ENCODE measurements at places on chromosomes 2 and 18.
A peak's percentile ranks its signal among the peaks of the same experiment; 100 is the strongest.

DNA sequence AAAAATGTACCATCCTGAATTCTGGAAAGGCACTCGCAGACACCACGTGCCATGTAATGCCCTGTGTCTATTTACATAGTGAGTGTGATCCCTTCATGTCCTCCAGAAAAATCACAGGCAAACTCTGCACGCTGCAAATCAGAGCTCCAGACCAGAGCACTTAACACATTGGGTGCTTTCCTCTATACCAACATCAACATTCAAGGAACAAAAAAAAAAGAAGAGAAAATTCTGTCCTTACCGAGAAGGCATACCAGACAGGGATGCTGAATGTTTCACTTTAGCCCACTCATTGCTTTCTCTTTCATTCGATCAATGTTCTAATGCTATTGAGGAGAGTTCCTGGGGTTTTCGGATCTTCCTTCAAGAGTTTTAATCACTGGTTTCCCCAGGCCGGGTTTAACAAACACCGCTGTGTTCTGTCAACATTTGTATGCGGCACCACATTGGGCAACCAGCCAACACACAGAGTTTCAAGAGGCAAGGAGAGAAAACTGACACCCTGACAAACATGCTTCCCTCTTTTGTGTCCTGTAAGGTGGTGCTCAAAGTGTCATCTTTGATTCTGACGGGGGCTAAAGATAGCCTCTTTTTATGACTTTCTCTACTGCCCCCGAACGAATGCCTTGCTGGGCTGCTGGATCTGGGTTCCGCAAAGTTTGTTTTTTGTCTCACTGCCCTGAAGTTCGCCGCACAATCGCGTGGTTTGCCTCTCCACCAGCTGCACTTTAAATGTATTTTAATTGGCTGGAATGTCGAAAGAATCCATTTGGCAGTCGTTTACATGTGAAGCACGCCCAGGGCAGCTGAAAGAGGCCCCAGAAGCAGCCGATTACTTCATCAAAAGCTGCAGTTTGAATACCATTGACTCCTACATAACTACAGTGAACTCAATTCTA is 106.4 kb upstream of the NCKAP5 start:
- no peak for DNase-seq

GRCh38 chr2:117686699-117687098 is 127.8 kb upstream of the DDX18 start:
- no peak for DNase-seq

GRCh38 chr2:226647621-226648518 is 151.8 kb downstream of the IRS1 start:
- DNase-seq, result no peak

- no peak for DNase-seq
These were observed 7.8 kb downstream of the ITGA4 start for GRCh38 chr2:181464966-181465365.

DNA sequence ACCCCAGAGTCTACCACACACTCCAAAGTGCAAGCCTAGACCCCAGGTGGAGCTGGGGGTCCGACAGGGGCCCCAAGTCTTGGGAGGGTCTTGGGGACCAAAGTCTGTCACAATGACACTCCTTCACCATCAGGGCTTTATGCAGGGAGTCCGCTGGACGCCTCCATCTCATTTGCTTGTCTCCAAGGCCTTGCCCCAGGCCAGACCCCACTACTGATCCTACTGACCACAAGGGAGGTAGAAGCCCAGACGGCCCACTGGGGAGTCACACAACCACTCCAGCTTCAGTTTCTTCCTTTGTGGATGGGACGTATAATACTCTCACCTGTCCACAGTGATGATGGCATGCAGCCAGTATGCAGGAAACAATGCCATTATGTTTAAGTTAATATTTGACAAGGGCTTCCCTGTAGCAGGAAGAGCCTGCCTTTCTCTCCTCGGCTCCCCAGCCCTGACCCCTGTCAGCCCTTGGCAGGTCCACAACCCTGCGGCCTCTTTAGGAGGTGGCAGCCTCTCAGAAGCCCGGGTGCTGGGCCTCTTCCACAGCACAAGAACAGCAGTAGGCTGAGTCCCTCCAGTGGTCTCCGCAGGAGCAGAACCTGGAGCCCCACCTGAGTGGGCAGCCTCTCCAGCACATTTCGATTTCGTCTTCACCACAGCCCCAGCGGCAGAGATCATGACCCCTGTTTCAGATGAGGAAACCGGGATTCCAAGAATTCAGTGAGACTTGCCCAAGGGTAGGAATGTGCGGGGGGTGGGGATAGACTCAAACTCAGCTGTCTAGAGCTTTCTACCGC is 6.5 kb downstream of the BIN1 start:
- DNase-seq, result no peak

GRCh38 chr2:234164493-234165413 is 114.3 kb downstream of the SPP2 start:
- DNase-seq, result peak; percentile 41

Measured in activated gamma-delta T cell treated with anti-CD3 and anti-CD28 coated beads, Interleukin-2, amount 50 U/mL, for 16 hours (primary cell).